GM23248 (cell line): ENCODE measurements at places on chromosomes 7 and 10. TPM values are rescaled to one million over a fixed set of nuclear protein-coding genes. Genes with fewer than 3 reads are reported as not detected.

PRRT4 gene
- total RNA-seq = not detected in 2 replicates

SPAG6 gene
- total RNA-seq = not detected in 2 replicates

ALOX5 gene
- total RNA-seq = not detected in 2 replicates

CUTC gene
- total RNA-seq = 20.2 and 20.9 TPM in 2 replicates

CYP51A1 gene
- total RNA-seq = 64.6 and 67.8 TPM in 2 replicates

PRPS1L1 gene
- total RNA-seq = not detected in 2 replicates

CALCR gene
- not detected in 2 replicates for total RNA-seq

GCK gene
- total RNA-seq = 0.11 TPM in 1 of 2 replicates, not detected in the other

EEF1AKMT2 gene
- total RNA-seq = 19.6 and 24.0 TPM in 2 replicates

ADAM8 gene
- total RNA-seq = 0.25 and 0.76 TPM in 2 replicates

PKD1L1 gene
- total RNA-seq = 0.11 and 0.25 TPM in 2 replicates

RADIL gene
- total RNA-seq = 0.13 and 4.3 TPM in 2 replicates

FRMD4A gene
- 17.5 and 17.8 TPM in 2 replicates for total RNA-seq

GPR158 gene
- 0.13 TPM in 1 of 2 replicates, not detected in the other for total RNA-seq

BLNK gene
- total RNA-seq = not detected in 2 replicates
